ENCODE measurements at places on chromosomes 5 and 9.

GRCh38 chr5:168578006-168578405 is 1.2 kb downstream of the PANK3 start:
- no peak for DNase-seq

GRCh38 chr5:79754865-79755555 is 65.4 kb downstream of the CMYA5 start:
- no peak for DNase-seq

DNA sequence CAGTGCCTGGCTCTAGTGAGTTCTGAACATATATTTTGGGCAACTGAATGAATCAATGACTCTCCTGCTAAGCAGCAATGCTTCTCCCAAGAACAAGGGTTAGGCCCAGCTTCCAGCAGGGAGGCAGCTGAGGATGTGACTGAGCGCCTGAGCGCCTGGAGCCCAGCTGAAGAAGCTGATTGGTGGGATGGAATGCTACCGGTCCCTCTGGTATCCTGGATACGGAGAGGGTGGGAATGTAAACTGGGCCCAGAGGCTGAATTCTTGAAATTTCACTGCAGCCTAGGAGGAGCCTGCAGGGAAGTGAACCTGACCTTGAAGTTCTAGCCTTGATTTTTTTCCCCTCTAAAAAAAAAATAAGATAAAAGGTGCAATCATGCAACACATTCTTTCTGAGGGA is 43.2 kb downstream of the WWC1 start:
- DNase-seq: no peak

GRCh38 chr9:77977210-77977611 is 54.4 kb downstream of the GNAQ start:
- no peak for DNase-seq

GRCh38 chr9:21228122-21228521 is at the start of gene IFNA17:
Gene IFNA17 (minus strand): TSS chr9:21228222. CDS start chr9:21228173, 49 bp downstream.
- DNase-seq: no peak

DNA sequence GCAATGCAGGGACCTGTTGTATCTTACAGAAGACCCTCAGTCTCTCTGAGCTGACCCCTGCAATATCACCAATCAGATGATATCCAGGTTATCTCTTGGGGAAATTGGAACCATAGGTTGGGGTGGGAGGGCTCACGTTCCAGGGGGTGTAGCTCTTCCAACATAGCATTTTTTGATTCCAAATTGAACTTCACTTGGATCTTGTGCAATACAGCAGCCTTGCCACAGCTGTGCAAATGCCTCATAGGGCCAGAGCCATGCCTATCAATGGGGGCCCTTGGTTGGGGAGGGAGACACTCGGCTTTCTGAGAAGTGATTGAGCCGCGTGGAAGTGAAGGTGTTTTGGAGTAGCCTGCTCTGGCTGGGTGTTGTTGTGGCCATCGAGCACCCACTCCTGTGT is 117.2 kb upstream of the PITX1 start:
- no peak for DNase-seq

DNA sequence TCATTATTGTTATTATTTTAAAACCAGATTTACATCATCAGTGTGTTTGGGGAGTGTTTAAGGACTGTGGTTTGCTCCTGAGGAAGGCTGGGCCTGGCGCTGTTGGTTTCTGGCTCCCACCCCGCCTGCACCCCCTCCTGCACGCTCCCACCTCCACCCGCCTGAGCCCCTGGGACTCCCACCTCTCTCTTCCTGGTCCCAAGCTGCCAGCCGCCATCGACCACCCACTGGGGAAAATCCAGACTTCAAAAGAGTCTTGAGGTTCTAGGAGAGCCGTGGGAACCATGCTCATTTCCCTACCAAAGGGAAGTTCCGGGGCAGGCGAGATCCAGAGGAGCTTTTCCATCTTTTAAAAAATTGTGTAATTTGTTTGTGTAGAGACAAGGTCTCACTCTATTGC is 35.0 kb upstream of the FUBP3 start:
- no peak for DNase-seq

GRCh38 chr5:174315871-174316270 is 270.4 kb downstream of the NSG2 start:
- DNase-seq: no peak

GRCh38 chr5:141272906-141273305 is 27.7 kb downstream of the PCDHB15 start:
- no peak for DNase-seq

DNA sequence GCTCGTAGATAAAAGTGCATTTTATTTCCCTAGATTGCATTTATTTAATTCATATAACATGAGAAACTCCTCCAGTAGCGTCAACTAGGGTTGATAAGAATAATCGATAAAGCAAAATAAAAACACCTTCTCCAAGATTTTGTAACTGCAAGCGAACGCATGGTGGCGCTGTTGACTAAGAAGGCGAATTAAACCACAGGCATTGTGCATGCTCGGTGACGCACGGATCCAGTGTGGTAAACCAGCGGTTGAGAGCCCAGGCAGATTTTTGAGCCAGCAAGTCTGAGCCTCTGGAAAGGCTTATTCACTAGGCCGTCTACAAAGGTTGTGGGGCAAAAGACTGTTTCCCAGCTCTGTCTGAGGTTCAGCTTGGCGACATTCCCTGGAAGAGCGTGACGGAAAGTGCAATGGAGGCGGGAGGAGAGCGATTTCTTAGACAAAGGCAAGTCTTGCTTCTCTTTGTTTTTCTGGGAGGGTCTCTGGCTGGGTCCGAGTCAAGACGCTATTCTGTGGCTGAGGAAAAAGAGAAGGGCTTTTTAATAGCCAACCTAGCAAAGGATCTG is at the start of gene PCDHB3:
Gene PCDHB3, plus strand, starts transcription at position 231 of the 563 bp plus-strand sequence. Its CDS starts 177 bp downstream, at position 408.
- DNase-seq: no peak

GRCh38 chr9:37840560-37841194 is 40.1 kb downstream of the DCAF10 start:
- no peak for DNase-seq

DNA sequence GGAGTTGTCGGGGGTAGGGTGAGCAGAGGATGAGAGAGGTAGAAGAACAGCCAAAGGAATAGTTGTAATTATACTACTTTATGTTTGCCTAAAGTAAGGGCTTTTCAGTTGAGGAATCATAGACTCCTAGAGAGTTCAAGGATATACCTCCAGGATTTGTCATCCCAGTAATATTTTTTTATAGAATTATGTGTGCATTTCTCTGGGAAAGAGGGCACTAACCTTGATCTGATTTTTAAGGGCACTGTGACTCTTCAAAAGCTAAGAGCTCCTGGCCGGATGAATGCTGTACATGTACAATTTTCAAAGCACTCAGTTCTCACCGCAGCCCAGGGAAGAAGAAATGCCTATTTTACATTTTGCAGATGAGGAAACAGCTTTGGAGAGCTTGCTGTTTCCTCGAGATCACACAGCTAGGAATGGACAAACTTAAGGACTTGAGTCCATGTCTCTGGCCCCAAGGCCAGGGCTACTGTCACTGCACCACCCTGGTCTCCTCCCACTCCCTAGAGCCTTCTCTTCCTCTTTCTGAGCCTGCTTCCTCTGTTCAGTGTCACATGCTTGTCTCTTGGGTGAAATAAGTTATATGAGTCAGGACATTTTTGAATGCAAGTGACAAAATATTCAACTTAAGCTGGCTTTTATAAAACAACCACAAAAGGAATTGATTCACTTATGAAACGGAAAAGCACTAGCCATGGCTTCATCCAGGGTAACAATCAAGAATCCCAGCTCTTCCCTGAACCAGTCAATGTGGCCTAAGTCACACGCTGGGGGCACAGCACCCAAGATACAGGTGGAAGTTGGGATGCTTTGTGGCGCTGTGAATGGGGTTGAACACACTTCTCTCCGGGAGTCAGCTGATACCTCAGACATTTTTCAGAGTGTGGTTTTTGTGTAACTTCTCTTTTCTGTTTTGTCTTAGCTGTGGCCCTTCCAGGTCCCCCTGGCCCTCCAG is 45.7 kb upstream of the TGFBR1 start:
- no peak for DNase-seq

DNA sequence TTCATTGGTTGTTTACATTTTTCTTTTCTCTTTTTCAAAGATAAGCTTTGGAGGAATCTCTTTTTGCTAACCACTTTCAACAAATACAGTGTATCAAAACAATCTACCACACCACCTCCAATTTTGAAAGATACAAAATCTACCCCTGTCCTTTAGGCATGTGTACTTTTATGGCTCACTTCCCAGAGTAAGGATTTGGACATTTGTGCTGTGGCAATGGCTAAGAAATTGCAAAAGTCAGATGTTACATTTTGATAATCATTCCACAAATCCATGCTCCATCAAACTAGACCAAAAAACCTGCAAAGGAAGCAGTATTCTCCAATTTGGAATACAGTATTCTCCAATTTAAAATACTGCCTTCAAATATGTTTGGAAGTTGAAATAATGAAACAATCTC is 204.9 kb downstream of the MCTP1 start:
- no peak for DNase-seq

DNA sequence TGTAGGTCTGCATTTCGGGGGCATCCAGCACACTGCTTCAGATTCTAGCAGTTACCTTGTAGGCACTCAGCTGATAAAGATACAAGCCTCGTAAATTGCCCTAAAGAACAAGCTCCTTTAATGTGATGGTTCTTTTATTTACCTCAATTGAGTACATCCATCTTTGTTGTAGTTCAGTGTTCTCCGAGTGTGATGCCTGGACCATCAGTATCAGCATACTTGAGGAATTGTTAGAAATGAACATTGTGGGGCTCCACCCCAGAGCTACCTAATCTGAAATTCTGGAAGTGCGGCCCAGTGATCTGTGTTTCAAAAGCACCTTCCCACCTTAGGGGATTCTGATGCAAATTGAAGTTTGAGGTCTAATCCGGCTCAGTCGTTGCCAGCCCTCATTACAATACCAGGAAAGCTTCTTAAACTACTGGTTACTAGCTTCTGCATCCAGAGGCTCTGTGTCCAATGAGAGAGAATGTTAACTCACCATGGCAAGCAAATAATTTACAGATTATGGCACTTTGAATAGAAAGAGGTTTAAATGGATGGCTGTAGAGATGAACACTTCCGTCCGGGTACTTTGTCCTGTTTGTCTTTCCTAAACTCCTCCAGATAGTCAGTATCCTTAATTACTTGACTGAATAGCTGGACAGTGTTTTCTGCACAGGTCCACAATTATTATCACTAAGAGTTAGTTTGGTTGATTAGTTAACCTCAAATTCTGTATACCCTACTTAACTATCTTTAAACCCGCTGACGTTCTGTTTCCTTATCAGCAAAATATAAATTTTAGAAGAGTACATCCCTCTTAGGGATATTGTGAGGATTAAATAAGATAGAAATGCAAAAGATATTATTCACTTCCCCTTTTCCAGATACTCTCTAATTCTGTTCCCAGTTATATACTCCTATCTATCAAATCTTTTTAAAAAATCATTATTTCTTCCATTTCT is 47.9 kb downstream of the RAI14 start:
- DNase-seq: no peak

DNA sequence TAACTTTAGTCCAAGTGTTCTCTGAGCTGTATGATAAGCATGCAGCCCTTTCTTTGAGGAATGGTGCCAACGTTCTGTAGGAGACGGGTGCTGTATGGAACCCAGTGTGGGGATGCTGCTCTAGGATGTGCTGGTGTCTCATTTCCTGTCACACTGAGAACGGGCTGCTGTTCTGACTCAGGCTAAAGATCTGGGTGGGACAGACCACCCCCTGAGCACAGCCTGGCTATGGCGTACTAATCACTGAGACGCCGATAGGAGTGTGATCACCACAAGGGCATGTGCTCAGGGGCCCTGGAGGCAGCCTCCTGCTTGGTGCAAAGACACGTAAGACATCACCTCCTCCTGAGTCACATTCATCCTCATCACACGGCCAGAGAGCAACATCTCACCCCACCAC is 240.4 kb downstream of the IRX2 start:
- no peak for DNase-seq

- DNase-seq: no peak
Observed at GRCh38 chr5:179457612-179458011, 92.7 kb upstream of the RUFY1 start.

GRCh38 chr9:87628346-87628745 is 97.6 kb upstream of the CTSL start:
- DNase-seq: no peak

DNA sequence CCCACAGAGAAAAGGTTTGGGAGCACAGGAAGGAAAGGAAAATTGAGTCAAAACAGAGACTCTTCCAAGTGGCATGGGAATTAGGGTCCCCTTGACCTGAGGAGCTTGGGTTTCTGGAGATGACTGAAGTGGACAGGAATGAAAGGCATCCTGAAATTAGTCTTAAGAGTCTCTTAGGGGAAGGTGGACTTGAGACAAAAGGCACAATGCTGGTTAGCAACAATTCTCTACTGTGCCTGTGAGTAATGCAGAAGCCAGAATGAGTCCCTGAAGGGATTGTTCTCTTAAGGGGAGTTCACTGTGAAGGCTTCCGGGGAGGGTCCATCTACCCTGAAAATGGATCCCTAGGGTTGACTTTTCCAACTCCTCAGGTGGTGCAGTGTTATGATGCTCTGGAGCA is 58.4 kb upstream of the FOXE1 start:
- no peak for DNase-seq

GRCh38 chr5:125558466-125558865 is 812.0 kb upstream of the ZNF608 start:
- DNase-seq: no peak

DNA sequence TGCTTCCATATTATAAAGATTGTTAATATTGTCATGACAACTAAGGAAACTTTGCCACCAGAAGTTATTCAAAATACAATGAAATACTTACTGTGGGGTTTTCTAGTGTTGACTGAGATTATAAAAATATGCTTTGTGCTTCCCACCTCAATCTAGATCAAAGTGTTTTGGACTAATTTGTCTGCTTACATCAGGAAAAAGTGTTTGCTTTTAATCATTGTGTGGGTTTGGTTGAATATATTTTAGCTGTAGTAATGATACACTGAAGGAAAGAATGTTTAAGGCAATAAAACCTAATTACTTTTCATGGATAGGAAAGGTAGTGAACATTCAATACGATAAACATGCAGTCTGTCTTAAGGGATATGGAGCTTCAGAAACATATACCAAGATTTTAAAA is 29.8 kb upstream of the MAN2A1 start:
- DNase-seq: no peak

DNA sequence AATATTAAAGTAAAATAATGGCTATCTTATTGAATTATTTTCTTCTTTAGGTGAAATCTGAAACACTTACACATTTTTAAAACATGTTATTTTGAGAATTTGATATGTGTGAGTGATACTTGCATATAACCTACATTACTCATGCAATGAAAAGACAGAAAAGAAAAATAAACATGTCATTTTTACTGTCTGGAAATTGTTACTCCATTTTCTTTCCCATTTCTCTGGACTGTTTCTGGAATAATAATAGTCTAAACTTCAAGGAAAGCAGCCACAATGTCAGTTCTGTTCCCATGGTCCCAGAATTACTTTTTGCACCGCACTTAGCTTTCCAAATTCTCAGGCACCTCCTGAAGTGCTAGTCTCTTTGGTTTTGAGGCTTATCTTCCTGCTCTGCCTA is 145.5 kb downstream of the PRR16 start:
- DNase-seq: no peak

- DNase-seq: no peak
Observed at GRCh38 chr9:96604004-96604319, 15.7 kb downstream of the CDC14B start.

DNA sequence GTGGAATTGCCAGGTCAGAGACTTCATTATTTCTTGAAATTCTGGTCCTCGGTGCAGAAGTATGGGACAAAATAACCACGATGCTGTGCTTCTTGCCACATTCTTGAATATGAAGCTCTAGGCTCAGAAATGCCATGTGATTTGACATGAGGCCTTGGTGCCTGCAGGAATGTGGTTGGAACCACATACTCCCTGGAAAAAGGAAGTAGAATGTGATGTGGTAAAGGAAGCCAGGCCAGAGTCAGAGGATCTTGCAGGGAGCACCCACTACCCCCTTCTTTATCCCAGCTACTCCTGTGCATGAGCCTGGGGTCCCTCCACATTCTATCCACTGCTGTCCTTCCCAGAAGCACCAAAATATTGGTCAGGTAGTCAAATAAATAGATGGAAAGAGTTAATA is 80.9 kb downstream of the FOXD1 start:
- DNase-seq: no peak
